ENCODE measurements at places on chromosomes 3 and 15.

GRCh38 chr3:14795996-14796395 lies 22.8 kb upstream of the FGD5 start:
- no peak for DNase-seq

- no peak for DNase-seq
Observed at GRCh38 chr3:174285242-174285864, 573.8 kb upstream of the NAALADL2 start.

GRCh38 chr15:81312790-81313543 lies 11.0 kb downstream of the STARD5 start:
- DNase-seq = peak; percentile 77

- DNase-seq = no peak
Observed at GRCh38 chr3:57261119-57261518, 31.4 kb downstream of the ASB14 start.

Measured in stomach (tissue), 19 donors.